Amygdala (tissue), 56 donors: ENCODE measurements at places on chromosomes 6 and 20.

DNA sequence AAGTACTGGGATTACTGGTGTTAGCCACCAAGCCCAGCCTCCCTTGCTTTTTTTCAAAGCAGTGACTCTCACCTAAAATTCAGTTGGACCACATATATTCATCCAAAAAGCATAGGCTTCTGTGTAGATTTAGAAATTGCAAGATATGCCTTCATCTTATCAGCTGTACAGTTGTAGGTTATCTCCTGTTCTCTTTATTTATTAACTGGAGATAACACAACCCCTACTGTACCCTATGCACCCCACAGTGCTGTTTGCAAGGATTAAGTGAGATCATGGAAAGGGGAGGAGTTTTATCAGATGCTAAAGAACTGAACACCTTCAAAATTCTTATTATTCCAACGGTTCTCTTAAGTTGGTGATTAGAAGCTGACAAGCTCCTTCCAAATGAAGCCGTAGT lies 164.4 kb upstream of the JARID2 start:
- no peak for DNase-seq

- no peak for DNase-seq
These were observed 430.7 kb upstream of the PTCHD4 start for GRCh38 chr6:48541649-48542048.

- no peak for DNase-seq
These were observed 68.2 kb downstream of the NOX3 start for GRCh38 chr6:155387481-155387880.

GRCh38 chr20:21302664-21303060 lies 469 bp upstream of the XRN2 start:
- no peak for DNase-seq

DNA sequence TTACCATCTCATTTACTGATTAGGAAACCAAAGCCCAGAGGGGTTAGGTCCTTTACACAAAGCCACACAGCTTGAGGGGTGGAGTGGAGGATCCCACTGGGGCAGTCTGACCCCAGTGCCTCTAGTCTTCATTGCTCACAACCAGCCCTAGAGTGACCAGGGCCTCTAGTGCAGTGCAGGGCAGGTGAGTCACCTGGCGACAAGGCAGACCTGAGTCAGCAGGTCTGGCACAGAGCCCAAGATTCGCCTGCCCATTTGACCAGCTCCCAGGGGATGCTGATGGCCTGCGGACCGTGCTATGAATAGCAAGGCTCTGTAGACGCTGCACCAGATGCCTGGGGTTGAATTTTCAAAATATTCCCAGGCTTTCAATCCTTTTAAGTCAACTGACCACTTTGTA lies 29.9 kb downstream of the CDH26 start:
- DNase-seq, result no peak

DNA sequence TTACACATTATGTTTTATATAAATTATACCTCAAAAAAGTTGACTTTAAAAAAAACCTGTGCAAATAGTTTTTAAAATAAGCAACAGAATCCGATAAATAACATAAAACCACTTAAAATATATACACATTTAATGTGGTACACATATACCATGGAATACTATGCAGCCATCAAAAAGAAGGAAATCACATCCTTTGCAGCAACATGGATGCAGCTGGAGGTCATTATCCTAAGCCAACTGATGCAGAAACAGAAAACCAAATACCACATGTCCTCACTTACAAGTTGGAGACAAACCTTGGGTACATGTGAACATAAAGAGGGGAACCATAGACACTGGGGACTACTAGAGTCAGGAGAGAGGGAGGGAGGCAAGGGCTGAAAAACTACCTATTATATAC lies 4.0 kb upstream of the DEFB121 start:
- no peak for DNase-seq
